ENCODE measurements at places on chromosomes 16 and 17.

- no peak for DNase-seq
These were observed 698.8 kb upstream of the GOT2 start for GRCh38 chr16:59432896-59433295.

- DNase-seq: peak; percentile 42
These were observed 30.7 kb downstream of the YPEL2 start for GRCh38 chr17:59361916-59362810.

GRCh38 chr17:78357672-78358537, 2.0 kb downstream of the SOCS3 start:
- no peak for DNase-seq

- DNase-seq: no peak
These were observed 30.2 kb downstream of the C16orf95 start for GRCh38 chr16:87286839-87287626.

DNA sequence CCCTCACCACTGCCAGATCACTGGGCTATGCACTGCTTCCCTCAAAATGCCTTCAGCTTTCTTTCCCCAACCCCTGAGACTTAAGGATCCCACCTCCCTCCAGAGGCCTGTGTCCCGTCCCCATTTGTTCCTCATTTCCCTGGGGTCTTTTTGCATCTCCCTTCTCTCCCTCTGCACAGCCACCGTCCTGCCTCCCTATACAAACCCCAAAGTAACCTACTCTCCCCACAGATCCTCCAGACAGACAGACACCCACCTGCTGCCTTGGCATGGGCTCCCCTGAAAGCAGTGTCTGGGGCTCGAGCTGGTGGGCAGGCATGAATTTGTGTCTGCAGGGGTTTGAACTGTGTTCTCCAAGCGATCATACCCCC, 69.4 kb upstream of the TNRC6C start:
- DNase-seq: no peak

GRCh38 chr17:76704805-76705204, 6.0 kb downstream of the MXRA7 start:
- DNase-seq: no peak

DNA sequence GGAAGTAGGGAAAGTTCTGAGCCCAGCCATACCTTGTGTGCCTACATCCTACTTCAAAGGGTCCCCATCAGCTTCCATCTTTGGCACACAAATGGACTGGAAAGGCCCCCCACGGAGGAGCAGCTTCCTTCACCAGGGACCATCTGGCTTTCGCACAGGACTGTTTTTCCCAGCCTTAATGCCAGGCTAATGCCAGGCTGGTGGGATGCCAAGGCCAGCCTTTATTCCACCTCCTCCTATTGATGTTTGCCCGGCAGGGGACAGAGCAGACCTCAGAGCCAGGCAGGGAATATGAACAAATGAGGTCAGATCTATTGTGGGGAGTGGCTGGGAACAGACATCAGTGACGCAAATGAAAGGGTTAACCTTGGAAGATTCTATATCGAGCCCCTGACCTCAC, 5.7 kb downstream of the GPR179 start:
- no peak for DNase-seq

Data from GM13977 (cell line).